ENCODE measurements at places on chromosomes 4 and X. TPM values are rescaled to one million over a fixed set of nuclear protein-coding genes. Genes with fewer than 3 reads are reported as not detected.

The TMPRSS11A gene
- not detected for total RNA-seq

The CYTL1 gene
- 30.6 TPM for total RNA-seq

The PJA1 gene
- 18.7 TPM for total RNA-seq

The TEC gene
- 0.28 TPM for total RNA-seq

The TXK gene
- 0.75 TPM for total RNA-seq

The SPANXC gene
- total RNA-seq, result not detected

The SLC4A4 gene
- 0.66 TPM for total RNA-seq

The CXCL1 gene
- total RNA-seq, result 33.4 TPM

The TSPAN6 gene
- total RNA-seq, result 40.5 TPM

The USP11 gene
- 27.5 TPM for total RNA-seq

The MAGEB2 gene
- not detected for total RNA-seq

The GNRHR gene
- total RNA-seq, result not detected
